ENCODE measurements at places on chromosomes 7 and 10.

DNA sequence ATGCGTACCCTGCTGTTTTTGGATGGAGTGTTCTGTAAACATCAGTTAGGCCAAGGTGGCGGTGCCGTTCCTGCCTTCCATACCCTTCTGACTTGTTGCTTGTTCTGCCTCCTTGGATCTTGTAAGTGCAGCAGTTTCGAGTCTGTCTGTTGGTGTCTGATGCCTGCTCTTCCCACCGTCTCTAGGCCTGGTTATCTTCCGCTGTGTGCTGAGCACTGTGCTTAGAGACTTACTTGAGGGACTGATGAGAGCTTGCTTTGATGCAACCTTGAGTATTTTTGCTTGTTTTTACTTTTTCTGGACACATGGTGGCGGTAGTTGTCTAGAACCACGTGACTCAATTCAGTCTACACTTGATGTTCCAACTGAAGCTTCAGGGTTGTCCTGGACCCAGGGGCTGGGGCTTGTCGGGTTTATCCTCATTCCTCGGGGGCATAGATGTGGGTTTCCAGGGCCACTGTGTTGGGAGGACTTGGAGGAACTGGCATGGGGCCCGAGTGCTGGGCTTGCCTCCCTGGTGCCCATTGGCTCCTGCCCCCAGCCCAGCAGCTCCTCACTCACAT is 14.4 kb upstream of the SPRN start:
- no peak for DNase-seq

- DNase-seq, result no peak
These were observed 171.0 kb downstream of the SND1 start for GRCh38 chr7:127822822-127823508.

- no peak for DNase-seq
These were observed 114.0 kb downstream of the PTPN20 start for GRCh38 chr10:47025253-47025539.

- no peak for DNase-seq
These were observed 560.0 kb upstream of the KCND2 start for GRCh38 chr7:119712886-119713462.

DNA sequence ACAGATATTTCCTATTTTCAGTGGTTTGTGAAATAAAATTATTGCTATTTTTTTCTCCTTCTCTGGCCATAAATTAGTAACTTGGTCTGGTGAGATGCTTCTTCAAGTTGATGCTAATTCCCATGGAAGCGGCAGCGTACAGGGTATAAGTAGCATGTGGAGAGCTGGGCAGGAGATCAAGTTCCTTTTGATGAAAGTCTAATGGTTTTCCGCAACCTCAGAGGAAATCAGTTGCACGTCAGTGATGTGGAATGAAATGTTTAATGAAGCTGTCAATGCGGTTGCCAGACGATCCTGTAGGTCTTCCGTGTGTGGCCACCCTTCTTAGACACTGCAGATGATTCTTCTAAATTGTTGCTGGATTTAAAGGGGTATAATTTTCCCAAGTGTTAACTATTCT is 236.4 kb upstream of the GRM3 start:
- no peak for DNase-seq

DNA sequence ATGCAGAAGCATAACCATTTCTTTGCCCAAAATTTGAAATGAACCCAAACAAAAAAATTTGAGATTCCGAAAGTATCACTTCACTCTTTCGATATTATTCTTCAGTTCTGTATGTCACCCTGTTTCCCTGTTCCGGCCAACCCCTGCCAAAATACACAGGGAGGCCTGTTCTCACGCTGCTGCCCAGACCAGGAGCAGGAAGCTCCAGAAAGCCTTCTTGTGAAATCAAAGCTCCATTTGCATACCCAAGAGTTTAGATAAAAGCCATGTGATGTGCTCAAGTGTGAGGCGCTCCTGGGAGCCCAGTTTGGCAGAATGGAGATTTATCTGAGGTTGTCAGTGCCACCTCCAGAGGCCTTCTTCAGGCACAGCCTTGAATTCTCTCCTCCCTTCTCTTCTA is 236.2 kb downstream of the FGFR2 start:
- no peak for DNase-seq
